Foreskin keratinocyte (primary cell): ENCODE measurements at places on chromosomes 4 and X. TPM values are rescaled to one million over a fixed set of nuclear protein-coding genes. Genes with fewer than 3 reads are reported as not detected.
A peak's percentile ranks its signal among the peaks of the same experiment; 100 is the strongest.

- peak; percentile 85 for DNase-seq
Measured at GRCh38 chr4:83114576-83114975, at the start of gene PLAC8. TSS of gene PLAC8 (minus strand) at chr4:83114729. CDS start at chr4:83107921, 6,808 bp downstream.

DNA sequence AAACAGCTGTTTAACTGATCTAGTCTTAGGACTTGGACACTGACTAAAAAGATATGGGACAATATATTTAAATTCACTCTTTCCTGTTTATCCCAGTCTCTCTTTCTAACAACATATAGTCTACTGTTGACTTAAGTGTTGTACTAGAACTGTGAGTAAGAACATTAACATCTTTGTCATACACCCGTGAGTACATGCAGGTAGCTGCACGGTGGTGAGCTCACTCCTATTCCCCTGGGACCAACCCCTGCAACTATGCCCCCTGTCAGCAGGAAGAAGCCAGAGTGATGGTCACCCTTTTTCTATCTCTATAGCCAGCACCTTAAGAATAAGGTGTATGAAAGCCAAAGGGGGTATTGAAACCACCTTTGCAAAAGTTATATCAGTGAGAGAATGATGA lies 17.6 kb downstream of the TBL1X start:
- peak; percentile 52 for DNase-seq

GRCh38 chr4:99028187-99028586 lies 32.7 kb downstream of the METAP1 start:
- no peak for DNase-seq

DNA sequence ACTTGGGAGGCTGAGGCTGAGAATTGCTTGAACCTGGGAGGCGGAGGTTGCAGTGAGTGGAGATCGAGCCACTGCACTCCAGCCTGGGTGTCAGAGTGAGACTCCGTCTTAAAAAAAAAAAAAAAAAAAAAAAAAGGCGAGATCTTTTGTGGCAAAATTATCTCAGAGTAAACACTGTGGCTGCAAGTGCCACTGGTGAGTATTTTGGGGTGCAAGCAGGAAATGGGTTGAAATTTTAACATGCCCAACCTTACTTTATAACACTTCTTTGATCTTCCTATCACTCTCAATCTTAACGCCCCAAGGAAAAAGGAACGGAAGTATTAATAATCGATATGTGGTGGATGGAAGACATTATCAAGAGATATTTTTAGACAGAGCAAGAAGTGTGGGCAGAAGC lies 32.1 kb downstream of the SLC34A2 start:
- DNase-seq, result no peak

GRCh38 chr4:3263053-3263875 lies 14.3 kb downstream of the MSANTD1 start:
- no peak for DNase-seq

Gene PNMA6F
- not detected in 2 replicates for total RNA-seq

- DNase-seq, result peak; percentile 46
Measured at GRCh38 chrX:45992402-45993123, 552.7 kb downstream of the ZNF674 start.

GRCh38 chrX:67545036-67545821 lies 1.4 kb downstream of the AR start:
- DNase-seq, result peak; percentile 2

DNA sequence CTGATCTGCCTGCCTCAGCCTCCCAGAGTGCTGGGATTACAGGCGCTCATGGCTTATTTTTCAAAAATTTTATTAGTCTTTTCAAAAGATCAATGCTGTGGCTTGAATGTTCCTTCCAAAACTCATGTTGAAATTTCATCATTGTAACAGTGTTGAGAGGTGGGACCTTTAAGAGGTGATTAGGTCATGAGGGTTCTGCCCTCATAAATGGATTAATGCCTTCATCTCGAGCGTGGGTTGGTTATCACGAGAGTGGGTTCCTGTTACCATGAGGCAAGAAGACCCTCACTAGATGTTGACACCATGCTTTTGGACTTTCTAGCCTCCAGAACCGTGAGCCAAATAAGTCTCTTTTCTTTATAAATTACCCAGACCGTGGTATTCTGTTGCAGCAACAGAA lies 30.3 kb downstream of the EIF2S3 start:
- no peak for DNase-seq

DNA sequence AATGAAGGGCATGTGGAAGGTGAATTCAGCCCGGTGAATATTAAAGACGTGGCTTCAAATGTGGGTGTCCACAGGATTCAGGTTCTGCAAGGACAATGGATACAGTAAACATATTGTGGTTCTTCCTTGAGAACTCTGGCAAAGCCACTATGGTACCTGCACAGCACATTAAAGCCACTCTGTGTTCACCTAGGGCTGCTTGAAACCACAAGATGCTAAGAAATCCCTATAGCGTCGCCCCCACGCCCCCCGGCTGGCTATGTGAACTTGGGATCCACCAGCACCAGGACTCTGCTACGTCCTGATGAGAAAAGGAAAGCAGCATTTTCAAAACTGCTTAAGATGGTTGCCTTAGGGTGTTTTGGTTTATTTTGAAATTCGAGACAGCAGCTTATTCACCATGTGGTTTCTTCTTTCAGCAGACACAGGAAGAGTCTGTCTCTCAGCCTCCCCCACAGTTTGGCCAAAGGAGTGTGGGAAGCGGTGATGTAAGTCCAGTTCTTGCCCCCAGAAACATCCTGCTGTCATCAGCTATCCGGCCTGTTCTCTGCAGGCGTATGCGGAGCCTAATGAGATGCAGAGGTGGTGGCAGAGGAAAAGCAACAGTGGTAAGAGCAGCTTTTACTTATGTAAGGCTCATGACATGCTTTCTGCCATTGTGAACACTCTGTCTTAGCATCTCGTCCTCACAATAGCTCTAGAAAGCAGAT lies 111.5 kb downstream of the AFAP1 start:
- DNase-seq, result peak; percentile 87
